ENCODE measurements at places on chromosomes 11 and 22.
A peak's percentile ranks its signal among the peaks of the same experiment; 100 is the strongest.

- DNase-seq, result no peak
Observed at GRCh38 chr22:38618682-38619081, 37.5 kb downstream of the FAM227A start.

- DNase-seq, result no peak
Observed at GRCh38 chr11:132055296-132055695, 684.9 kb downstream of the NTM start.

DNA sequence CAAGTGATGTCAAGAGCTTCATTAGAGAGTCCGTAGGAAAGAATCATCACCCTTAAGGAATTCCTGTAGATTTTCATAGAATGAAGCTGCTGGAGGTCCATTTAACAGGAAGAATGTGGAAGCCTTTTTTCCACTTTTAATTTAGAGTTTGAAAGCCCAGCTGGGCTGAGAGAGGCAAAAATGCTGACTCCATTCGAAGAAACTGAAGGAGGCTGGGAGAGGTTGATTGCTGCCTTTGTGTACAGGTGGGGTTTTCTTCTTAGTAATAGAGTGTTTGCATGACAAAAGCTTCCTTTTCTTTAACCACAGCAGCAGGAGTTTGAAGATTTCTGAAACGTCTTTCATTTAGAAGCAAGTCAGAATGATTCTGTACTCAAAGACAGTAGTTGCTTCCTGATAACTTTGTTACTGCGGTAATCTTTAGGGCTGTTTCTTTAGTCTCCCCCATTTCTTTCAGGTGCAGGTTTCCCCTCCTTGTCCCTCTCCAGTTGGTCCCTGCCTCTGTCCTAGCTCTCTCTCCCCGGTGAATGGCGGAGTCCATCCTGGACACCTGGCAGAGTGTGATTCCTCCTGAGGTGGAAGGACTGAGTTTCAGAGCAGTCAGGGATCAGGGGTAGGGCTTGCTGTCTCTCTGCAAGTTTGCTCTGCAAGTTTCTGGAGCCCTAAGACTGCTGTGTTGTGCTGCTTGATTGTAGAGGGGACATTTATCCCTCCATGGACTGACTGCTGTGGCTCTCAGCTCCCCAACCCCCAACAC, 166.2 kb downstream of the LDLRAD3 start:
- no peak for DNase-seq

DNA sequence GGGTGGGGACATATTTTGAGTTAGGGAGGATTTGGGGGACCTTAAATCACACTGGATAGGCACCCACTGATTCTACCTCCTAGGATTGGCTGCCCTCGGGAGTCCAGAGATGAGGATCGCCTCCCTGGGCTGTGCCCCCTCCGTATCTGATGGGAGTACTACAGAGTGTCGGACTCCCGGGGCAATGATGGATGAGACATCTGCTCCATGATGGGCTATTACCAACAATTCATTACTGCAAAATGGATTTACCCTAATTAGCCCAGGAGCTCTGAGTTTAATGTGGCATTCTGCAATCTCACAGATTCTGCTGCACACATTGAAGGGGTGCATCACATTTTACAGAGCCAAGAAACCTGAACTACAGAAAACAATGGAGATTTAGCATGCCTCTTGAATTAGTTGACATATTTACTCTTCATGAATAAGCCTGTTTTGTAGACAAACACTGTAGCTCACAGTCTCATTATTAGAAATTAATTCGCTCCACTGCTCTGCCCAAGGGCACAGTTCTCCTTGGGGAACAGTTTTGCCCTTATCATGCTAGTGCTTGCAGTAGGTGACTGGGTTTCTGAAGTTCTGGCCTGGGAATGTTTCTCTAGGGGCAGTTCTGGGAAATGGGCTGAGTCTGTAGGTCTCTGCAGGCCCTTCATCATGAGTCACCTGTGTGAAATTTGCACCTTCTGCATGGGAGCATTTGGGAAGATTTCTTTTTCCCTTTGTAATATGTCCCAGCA, 217.1 kb upstream of the PLET1 start:
- no peak for DNase-seq

GRCh38 chr11:111088847-111089355, 156.6 kb upstream of the POU2AF2 start:
- DNase-seq, result no peak

DNA sequence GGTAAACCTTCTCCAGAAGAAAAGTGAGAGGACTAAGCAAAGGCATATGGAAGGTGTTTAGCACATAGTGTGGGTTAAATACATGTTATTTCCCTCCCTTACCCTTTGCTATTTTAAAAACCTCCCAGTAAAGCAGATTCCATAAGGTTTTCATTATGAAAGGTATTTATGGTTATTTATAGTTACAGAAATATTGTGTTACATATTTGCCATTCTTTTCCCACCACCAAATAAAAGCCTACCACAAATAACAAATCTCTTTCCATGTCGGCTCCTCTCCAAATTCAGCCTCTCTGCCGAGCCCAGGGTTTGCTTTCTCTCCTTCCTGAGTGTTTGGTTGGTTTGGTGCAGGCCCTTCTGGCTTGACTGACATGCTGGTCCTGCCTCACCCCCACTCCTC, 64.4 kb downstream of the INSC start:
- DNase-seq, result no peak

- no peak for DNase-seq
Observed at GRCh38 chr11:112734207-112734606, 227.0 kb upstream of the NCAM1 start.

GRCh38 chr22:21025266-21025665, 7.1 kb downstream of the SLC7A4 start:
- DNase-seq, result peak; percentile 6

DNA sequence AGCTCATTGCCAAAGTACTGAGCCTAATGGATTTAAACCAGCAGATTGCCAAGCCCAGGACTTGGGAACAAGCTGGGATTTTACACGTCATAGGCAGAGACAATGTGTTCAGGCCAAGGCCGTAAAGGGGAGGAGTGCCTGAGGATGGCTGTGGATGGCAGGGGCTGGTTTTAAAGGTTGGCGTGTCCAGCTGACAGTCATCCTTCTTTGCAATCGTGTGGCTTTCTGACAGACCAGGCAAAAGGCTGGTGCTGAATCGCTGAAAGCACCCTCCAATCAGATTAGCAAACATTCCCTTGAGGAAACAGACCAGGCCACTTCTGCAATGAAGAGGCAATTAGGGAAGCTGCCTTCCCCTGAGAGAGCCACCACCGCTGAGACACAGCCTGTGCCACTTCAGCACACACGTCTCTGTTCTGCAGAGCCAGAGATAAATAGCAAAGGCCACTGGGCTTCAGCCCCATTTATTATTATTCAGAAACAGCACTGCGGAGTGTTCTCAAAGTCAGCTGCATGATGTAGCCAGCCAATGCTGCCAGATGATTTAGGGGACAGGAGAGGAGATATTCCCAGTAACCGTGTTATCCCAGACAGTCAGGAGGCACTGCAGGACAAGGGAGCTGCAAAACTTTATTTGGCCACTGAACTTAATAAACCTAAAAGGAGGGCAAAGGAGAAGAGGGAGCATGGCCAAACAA, 54.2 kb upstream of the CSNK2A3 start:
- DNase-seq, result peak; percentile 43

DNA sequence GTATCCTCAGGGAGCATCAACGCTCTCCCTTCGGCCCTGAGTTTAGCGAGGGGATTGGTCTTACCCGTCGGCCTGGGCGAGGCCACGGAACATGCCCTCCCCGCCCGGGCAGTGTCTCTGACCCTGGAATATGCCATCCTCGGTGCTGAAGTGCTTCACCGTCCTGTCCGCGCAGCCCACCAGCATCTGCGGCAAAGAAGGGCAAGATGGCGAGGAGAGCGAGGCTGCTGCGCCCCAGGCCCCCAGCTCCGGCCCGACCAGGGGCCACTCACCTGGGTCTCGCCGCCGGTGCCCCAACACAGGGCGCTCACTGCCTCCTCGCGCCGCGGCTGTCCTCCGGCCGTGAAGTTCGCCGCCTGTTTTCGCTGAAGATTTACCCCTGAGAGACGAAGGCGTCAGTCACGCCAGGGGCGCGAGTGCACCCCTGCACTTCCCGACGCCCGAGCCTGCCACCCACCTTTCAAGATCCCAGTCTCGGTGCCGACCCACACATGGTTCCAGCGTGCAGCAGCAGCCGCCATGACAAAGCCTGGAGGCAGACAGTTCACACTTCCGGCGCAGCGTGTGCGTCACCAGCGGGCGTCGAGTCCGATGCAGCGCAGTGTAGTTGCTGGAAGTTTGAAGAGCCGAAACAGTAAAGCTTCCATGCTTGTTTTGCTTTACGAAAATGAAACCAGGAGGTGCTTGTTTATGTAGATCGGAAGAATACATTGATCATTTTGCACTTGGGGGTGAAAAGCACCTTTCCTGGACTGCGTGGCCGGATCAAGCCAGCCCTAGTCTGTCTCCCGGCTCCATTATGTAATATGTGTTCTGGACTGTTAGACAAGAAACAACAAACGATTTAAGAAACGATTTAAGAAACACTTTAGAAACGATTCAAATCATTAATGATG, at the start of gene WDR74:
Gene WDR74, minus strand, starts transcription at position 541 of the 896 bp plus-strand sequence. Its CDS starts 20 bp downstream, at position 521.
- peak; percentile 85 for DNase-seq

DNA sequence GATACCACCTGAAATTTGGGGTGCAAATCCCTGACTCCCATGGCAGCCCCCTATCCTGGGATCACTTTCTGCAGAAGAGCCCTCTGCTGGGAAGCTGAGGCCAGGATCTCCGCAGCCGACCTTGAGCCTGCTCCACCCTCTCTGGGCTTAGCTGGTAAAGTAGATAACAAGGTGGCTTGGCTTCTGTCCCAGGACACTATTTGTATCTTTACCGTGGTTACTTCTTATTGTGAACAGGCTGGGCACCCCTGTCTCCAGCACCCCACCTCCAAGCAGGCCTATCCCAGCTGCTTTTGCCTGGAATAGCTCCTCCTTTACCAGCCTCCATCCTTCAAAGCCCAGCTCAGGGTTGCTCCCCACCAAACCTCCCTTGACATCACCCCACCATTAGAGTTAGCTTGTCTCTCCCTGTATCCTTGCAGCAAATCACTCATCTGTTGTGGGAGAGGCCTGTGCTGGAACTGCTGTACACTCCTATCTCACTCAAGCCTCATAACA, 35.2 kb upstream of the P2RY2 start:
- no peak for DNase-seq

DNA sequence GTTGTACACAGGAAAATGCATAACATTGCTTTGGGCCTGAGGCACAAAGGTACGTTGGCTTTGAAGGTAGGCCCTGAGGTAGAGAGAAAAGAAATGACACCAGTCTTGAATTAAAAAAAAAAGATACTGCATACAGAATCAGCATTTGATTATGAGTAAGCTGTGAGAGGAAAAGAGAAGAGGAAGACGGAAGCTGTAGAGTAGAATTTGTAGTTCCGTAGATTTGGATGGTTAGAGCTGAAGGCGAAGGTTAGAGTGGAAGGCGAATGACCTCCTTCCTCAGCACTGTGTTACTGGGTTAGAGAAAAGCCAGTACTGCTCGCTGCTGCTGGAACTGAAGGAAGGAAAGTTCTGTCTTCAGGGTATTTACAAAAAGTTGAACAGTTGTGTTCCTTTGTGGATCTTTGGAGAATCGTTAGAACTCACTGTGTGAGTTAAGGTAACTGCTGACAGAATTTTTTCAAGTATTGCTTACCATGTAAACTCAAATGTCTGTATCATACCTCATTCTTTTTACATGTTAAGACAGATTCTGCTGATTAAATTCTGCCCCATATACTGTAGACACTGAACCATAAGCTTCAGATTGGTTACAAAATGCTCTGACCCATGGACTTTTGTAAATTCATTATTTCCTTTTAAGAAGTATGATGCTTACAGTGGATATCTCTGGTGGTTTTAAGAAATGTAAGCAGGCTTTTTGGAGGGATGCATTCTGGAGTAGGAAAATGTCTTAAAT, 50.2 kb downstream of the MCAM start:
- DNase-seq, result no peak

GRCh38 chr11:69967484-69967883, 110.6 kb upstream of the ANO1 start:
- no peak for DNase-seq

- peak; percentile 34 for DNase-seq
Observed at GRCh38 chr11:110295531-110296225, 736 bp downstream of the RDX start.

GRCh38 chr22:39645532-39645931, 75.0 kb downstream of the CACNA1I start:
- no peak for DNase-seq

DNA sequence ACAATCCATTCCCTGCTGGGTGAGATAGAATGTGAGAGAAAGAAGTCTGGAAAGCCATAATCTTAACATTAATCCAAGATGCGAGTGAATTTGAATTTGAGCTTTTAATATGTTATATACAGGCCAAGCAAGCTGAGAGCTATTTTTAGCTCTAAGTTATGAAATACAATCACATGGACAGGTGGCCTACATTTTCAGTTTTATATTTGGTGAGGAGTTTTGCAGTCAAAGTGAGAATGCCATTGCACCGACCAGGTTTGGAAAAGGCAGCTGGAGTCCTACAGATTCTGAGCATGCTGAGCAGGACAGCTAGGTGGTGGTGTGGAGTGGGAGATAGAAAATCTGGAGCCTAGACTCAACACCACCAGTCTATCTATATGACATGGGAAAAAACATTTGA, 12.0 kb downstream of the OR5B21 start:
- DNase-seq, result no peak

DNA sequence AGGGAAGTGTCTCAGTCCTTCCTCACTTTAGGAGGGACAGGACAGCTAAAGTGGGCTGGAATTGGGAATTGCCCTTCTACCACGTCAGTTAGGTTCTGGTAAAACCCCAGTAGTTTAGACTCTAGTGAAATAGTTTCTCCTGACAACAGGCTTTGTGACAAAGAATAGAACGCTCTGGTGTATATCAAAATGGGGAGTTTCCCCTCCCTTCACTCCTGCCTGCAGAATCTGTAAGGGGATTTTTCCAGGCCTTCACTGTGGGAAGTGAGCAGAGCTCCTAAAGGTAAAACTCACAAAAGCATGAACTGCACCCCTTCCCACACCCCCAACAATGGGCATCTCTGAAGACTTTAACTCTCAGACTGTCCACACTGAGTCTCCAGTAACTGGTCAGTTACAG, 460.9 kb upstream of the LRRC4C start:
- no peak for DNase-seq

GRCh38 chr22:29735416-29735815, 15.6 kb downstream of the CABP7 start:
- no peak for DNase-seq

- DNase-seq, result no peak
Observed at GRCh38 chr22:38238519-38239071, 34.2 kb downstream of the TMEM184B start.

- DNase-seq, result no peak
Observed at GRCh38 chr11:130847517-130847916, 68.8 kb downstream of the SNX19 start.

GRCh38 chr11:114061681-114062049, 2.2 kb downstream of the ZBTB16 start:
- no peak for DNase-seq

Data from GDM1 (cell line).